Mammary epithelial cell (primary cell): ENCODE measurements at places on chromosomes 1 and 21.

DNA sequence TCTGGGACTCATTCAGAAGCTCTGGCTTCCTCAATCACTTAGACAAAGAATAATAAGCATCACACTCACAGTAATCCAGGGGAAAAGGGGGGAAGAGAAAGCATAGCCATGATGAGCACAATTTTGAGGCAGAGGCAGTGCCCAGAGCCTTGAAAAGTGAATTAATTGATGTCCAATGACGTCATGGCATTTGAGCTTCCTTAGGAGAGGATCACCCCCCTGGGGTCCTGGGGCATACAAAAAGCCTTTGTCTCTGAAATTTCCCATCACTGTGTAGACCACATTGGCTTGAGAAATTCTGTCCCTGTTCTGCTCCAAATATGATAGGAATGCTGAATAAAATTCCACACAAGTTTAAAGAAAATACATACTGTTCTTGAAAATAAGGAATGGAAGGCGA lies 84.3 kb upstream of the COA6 start:
- DNase-seq = no peak

DNA sequence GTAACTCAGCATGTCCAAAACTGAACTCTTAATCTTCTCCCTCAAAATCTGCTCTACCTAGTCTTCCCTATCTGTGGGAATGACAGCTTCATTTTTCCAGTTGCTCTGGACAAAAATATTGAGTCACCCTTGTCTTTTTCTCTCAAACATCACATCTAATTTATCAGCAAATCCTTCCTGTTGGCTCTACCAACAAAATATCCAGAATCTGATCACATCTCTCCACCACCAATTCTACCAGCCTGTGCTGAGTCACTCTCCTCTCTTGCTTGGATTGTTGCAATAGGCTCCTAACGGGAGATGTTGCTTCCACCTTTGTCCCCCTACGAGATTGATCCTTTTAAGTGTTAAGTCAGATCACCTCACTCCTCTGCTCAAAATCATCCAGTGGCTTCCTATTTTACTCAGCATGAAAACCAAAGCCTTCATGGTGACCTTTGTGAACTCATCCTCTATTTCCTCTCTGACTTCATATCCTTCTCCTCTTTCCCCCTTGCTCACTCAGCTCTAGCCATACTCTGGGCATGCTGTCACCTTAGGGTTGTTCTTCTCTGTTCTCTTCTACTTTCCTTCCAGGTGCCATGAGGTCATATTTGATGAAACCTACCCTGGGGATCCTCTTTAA lies 21.5 kb upstream of the SMYD2 start:
- DNase-seq = peak; percentile 14

DNA sequence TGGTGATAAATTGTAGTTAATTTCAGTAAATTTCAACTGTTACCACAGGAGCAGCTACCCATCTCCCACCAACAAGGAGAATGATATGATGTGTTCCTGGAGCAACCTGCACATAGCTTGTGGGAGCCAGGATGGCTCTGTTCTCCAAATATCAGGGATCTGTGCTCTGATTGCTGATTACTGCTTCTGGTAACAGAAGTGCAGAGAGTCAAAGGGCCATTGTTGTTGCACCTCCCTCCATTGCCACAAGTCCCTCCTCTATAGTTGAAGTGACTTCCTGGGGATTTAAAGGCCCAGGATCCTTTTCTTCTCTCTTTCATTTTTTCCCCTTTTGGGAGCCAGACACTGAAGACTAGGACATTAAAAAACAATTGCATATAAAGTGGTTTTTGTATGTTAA lies 51.6 kb upstream of the HPDL start:
- no peak for DNase-seq

DNA sequence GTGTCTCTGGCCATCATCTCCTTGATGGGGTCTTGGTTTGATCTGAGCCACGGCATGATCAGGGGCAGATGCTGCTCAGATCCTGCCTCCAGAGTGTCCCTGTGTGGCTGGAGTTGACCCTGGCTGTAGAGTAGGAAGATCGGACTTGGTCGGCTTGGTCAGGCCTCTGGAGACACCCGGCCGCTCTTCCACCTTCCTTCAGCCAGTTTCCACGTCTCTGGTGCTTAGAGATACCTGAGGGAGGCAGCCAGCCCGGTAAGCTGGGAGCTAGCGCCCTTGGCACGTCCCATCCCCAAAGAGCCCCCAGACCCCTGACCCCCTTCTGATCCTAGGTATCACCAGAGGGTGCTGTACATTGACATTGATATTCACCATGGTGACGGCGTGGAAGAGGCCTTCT lies 8.8 kb downstream of the MARCKSL1 start:
- DNase-seq = no peak

DNA sequence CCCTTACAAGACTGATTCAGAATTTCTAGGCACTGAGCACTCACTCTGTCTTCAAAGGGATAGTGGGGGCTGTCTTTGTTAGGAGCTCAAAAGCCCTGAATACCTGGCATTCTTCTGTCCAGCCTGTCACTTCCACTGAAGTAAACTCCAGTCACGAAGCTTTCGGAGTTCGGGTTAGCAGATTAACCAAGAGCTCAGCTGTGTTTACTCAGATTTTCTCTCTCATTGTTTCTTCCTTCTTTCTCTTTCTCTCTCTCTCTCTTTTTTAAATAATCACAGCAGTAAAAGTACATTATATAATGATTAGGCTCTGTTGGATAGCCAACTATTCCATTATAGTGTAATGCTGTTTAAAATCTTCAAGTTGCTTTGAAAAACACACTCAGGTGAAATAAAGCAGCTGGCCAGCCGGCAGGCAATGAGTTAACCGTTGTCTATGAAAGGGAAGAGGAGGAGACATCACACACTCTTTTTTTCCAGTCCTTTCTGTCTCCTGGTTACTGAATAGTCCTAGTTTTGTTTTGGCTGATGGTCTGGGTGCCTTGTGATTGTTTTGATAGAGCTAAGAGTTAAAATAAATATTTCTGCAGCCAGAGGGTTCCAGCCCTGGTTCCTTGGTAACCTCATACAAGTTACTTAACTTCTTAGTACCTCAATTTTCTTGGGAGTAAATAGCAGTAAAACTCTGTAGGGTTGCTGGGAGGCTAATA lies 89.8 kb downstream of the ADSS2 start:
- DNase-seq = no peak

DNA sequence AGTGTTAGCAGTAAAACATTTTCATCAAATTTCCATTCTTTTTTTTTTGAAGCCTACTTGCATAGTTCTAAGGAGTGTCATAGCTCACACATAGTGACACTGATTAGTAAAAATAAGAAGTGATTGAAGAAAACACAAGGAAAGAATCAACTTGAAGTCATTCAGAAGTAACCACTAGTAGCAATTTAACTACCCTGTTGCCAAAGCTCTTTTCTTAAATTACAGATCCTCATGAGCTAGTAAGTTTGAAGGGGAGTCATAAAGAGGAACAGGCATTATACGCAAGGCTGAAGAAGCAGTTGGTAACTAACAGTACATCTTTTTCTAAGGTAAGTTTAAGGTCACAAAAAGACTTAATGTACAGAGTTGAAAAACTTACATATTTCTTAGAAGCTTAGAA lies 332.2 kb downstream of the CHRM3 start:
- no peak for DNase-seq

GRCh38 chr1:7389906-7390603 lies 381.0 kb upstream of the VAMP3 start:
- DNase-seq = no peak
